ENCODE measurements at places on chromosomes 5 and 9.

DNA sequence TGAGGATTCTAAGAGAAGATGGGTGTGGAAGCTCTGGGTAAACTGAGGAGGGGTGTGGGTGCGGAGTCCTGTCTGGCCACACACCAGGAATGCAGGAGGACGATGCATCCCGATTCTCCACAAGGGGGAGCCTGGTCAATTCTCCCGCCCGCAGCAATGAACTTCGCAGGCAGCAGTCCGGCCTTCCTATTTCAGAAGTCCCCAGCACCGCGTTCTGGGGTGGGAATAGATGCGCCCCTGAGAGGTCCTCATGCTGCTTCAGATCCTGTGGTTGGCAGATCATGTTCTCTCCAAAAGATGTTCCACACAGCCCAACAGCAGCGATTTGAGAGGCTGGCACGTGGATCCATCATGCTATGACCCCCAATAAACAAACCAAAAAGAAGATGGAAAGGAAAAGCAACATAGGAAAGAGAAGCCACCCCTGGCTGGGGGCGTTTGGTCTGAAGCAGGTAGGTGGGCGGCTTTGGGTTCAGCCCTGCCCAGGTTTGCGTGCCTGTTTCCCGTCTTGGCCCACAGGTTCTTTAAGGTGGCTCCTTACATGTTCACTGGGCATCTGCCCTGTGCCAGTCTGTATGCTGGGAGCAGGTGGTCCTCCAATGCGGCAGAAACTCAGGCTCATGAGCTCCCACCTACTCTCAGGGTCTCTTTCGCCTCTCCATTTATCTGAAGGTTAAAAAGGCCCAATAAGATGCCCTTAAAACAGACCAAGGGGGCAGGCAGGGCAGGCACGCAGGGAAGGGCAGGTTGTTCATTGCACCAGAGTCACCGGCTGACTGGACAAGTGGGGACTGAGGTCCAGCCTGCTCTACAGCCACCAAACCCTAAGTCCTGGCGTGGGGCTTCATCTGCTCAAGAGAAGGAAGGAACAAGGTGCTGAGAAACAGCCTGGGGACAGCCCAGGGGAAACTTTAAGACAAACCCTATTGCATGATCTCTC is 171.6 kb downstream of the PAX5 start:
- DNase-seq = no peak

GRCh38 chr9:122815544-122815943 is 12.8 kb downstream of the PDCL start:
- DNase-seq = no peak

- no peak for DNase-seq
Measured at GRCh38 chr5:31362931-31363568, 168.8 kb downstream of the DROSHA start.

DNA sequence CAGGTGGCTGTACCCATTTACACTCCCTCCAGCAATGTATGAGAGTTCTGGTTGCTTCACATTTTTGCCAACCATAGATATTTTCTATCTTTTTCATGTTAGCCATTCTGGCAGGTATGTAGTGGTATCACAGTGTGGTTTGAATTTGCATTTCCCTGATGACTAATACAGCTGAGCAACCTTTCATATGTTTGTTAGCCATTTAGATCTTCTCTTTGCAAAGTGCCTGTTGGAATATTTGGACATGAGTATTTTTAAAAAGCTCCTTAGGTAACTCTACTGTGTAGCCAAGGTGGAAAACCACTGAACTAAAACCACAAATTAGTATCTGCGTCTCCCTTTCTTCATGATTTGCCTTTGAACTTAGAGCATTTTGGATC is 31.9 kb downstream of the IRF1 start:
- no peak for DNase-seq

DNA sequence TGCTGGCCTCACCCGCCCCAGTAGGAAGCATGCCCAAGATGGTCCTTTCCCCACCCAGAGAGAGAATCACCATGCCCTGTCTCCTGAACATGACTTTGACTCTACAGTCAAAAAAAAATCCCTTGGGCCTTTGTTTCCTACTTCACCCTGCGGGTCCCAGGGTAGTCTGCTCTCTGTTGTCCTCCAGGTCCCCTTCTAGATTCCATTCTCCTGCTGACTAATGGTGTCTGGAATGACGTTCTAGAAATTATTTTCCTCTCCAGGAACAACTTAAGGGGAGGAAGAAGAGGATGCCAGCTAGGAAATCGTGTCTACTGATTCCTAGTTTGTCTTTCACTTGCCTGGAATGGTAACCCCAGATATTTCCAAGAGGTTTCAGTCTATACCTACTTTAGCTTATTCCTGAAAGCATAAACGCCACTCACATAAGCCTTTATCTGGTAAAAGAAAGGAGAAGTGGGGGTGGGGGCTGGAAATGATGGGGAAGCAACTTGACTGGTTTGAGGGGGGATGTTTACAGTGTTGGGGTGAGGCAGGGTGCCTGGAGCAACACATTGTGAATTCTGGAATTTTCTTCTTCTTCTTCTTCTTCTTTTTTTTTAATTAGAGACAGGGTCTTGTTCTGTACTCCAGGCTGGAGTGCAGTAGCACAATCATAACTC is 93.9 kb downstream of the SNX18 start:
- no peak for DNase-seq

DNA sequence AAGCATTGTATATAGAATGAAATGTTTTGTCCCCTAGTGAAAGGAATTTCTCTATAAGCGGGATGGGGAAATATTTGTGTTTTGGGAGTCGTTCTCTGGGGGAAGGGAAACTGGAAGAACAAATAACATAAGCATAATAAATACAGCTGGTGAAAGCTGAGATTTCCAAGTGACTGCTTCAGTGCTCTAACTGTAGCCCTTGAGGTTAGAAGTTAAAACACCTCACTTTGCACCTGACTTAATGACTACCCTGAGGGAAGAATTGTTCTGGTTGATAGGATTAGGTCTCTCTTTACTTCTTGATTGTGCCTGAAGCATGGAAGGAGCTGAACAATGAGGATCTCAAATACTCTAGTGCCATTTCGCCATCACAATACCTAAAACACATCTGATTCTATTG is 307.4 kb downstream of the MAN2A1 start:
- DNase-seq = no peak

- DNase-seq = no peak
Measured at GRCh38 chr5:76705574-76705973, 10.4 kb upstream of the F2R start.

DNA sequence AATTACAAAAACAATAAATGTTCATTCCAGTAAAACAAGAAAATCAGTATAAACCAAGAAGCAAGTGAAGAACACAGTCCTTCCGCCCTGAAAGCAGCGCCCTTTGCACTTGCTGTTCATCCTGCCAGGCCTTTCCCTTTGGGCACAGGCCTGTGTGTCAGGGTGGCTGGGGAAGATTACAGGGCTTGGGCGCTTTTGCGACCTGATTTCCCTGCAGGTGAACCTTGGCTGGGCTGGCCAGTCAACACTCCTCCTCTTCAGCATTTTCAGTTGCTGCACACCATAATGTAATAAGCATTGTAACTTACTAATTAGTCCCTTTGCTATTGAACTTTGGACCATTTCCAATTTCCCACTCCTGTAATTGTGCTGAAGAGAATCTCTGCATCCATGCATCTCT is 38.6 kb upstream of the TDRD7 start:
- DNase-seq = no peak

DNA sequence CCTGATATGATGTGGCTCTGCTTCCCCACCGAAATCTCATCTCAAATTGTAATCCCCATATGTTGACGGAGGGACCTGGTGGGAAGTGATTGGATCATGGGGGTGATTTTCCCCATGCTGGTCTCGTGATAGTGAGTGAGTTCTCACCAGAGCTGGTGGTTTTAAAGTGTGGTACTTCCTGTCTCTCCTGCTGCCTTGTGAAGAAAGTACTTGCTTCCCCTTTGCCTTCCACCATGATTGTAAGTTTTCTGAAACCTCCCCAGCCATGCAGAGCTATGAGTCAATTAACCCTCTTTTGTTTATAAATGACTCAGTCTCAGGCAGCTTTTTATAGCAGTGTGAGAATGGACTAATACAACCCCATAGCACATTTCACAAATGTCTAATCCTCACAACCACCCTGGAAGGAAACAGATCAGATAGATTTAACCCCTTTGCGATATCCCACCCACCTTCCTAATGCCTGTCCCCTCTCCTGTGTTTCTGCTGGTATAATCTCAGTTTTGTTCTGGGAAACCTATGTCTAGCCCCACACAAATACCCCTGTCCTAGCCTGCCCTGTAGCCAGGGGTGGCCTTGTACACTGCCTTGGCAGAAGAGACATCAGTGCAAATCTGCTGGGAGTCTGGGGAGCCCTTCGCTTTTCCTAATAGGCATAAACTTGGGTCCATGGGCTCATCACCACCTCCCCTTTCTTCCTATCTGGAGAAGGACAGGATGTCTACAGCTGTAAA is 157.0 kb upstream of the RAI14 start:
- peak; percentile 13 for DNase-seq

DNA sequence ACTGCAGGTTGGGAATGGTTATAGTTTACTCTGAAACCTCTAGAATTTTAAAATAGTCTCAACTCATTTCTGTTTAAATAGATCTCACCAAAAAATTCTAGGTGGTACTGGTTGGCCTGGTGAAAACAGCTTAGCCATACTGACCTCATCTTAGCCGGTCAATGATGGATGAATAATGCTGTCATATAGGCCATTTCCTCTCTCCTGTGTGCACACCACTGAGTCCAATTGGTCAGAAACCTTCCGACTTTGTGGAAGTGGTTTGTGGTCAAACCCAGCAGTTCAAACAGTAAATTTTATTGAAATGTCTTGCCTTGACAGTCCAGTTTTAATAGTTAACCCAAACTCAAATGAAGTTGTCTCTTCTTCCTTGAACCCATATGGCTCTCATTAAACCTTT is 98.6 kb downstream of the GIN1 start:
- no peak for DNase-seq

GRCh38 chr5:44538797-44539601 is 149.8 kb upstream of the FGF10 start:
- no peak for DNase-seq

DNA sequence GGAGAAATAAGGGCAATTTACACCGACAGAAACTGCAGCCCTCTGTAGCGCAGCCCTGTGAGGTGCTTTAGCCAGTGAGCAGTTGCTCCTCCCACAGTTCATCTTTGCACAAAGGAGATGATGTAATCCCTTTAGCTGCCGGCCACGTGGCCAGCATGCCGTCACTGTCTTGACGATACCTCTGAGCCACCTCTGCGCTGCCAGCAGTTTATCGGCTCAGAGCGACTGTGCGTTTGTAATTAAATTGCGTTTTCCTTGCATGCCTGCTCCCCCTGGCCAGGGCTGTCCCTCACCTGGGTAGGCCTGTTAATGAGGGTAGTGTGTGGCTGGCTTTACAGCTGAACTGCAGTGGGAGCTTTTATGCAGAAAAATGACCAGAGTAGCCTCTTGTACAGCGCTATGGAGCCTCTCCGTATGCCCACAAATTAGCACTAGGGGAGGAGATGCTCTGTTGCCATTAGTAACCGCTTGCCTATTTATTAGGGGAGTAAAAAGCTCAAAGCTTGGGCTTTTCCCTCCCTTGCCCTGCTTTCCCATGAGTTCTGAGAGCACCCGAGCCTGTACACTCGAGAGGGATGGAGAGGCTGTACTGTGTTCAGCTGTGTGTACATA is 107.0 kb downstream of the TRIO start:
- no peak for DNase-seq

DNA sequence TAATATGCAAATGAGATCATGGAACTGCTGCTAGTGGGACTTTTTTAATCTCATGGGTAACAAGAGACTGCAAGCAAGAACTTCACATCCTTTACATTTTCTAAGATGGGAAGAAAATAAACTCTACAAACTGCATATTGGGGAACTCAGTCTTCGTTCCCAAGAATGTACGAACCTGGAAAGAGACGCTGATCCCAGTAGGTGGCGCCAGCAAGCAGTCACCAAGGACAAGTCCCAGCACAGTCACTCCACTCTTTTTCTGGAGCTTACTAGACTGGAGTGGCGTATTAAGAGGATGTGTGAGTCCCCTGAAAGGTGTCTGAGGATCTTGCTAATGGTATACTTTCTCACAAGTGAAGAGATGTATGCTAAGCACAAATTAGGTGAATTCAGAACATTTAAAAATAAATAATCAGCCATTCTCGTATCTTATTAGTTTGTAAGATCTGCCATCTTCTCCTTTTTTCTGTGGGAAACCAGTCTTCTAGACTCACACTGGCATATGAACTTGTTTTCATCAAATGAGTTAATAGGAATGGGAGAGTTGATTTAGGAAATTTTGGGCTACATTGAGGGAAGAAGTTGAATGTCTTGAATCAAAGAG is 16.0 kb upstream of the PUM3 start:
- no peak for DNase-seq

DNA sequence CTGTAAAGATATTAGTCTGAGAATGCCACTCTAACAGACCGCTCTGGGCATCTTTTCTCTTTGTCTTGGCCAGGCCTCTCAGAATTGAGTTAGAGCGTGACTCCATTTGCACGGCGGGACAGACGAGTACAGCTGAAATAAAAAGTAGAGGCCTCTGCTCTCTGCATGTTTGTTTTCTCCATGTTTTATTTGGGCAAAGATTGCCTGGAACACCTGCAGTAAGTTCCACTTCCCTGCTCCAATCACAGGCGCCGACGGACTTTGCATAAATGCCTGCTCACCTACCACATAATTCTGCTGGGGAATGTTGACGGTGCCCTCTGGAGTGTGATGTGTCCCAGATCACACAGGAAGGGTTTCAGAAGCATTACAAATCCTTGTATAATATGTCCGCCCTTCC is 10.6 kb downstream of the SPOCK1 start:
- no peak for DNase-seq

- no peak for DNase-seq
Measured at GRCh38 chr9:32671333-32671732, 35.9 kb upstream of the TAF1L start.

GRCh38 chr5:143205386-143205785 is 198.1 kb downstream of the NR3C1 start:
- DNase-seq = no peak

- no peak for DNase-seq
Measured at GRCh38 chr5:170511551-170512258, 7.9 kb downstream of the KCNIP1 start.

DNA sequence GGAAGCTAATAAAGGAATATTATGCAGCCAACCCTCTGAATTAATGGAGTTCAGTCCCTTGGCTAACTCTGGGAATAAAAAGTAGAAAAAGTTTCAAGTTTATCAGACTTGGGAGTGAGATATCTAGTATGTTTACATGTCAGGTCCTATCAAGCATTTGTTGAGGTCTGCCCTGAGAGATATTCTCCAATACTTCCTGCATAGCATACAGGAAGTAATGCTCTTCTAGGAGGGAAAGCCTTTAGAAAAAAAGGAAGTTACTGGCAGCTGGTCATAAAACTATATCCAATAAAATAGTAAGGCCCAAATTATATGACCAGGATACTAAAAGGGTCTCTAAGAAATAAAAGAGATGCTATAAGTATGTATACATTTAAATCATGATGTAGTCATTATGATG is 594.1 kb upstream of the FTMT start:
- no peak for DNase-seq

Data from activated CD4-positive, alpha-beta T cell treated with anti-CD3 and anti-CD28 coated beads, Interleukin-2, amount 50 U/mL, for 24 hours (primary cell).